ENCODE measurements at places on chromosomes 12 and 14.

GRCh38 chr12:115918763-115919162 is 358.7 kb downstream of the MED13L start:
- no peak for DNase-seq

GRCh38 chr14:89747126-89747525 is 207.4 kb downstream of the EFCAB11 start:
- no peak for DNase-seq

GRCh38 chr12:70052476-70052875 is 190.8 kb upstream of the CNOT2 start:
- no peak for DNase-seq

DNA sequence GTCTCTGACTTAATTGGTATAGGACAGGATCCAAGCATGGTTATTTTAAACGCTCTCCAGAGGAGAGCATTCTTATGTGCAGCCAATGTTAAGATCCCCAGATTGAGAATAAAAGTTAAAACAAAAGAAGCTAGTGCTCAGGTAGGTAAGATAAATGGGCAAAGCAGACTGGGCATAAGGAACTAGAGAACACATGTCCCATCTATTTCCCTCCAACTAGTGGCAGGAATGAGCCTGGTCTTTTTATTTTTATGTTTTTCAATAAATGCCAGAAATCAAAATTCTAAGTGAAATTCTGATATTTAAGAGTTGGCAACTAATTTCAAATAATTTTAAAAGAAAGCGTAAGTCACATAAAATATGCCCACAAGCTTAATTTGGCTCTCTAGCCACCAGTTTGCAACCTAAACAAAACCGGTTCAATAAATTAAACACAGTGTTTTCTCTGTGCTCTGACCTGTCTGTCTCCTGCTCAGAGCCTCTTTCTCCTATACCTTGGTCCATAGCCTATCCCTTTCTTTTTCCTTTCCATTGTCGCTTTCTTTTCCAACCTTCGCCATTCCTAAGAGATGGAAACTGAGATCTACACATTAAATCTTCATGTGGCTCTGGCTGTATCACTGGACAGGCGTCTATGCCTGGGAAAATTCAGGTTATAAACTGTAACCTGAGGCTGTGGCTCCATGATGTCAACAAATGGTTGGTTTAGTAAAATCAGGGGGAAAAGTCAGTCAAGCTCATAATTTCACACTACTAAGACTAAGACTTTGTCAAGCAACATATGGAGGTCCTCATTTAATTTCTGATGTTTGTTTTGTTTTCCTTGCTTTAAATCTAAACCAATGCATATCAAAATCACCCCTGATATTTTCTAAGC is 5.5 kb downstream of the SLC38A1 start:
- peak; percentile 70 for DNase-seq

DNA sequence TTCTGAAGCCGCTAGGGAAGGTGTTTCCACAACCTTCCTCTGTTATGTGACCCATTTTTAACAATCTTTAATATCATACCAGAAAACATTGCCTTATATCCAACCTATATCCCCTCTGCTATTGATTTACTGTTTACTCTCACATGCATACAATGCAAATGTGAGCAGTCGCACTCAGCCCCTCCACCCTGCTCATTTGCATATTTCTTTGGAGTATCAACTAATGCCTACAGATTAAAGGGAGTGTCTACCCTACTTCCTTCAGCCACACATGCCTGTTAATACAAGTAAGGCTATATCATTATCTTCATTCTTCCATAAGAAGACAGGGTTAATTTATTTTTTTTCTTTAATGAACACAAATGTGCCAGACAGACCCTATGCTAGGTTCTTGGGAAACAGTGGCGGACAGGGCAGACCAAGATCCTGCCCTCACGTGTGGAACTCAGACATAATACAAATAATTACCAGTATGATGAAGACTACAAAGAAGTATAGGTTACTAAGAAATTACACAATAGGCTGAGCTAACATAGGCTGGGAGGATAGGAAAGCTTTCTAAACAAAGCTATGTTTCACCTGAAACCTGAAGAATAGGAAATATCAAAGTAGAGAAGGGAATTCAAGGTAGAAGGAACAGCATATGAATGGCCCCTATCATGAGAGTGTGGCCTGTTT is 107.3 kb upstream of the MDM1 start:
- no peak for DNase-seq

GRCh38 chr14:74599946-74600345 is 12.1 kb downstream of the LTBP2 start:
- DNase-seq, result no peak

All from kidney (tissue), 22 donors.